Hepatic stellate cell (primary cell): ENCODE measurements at places on chromosomes 5 and 9.

DNA sequence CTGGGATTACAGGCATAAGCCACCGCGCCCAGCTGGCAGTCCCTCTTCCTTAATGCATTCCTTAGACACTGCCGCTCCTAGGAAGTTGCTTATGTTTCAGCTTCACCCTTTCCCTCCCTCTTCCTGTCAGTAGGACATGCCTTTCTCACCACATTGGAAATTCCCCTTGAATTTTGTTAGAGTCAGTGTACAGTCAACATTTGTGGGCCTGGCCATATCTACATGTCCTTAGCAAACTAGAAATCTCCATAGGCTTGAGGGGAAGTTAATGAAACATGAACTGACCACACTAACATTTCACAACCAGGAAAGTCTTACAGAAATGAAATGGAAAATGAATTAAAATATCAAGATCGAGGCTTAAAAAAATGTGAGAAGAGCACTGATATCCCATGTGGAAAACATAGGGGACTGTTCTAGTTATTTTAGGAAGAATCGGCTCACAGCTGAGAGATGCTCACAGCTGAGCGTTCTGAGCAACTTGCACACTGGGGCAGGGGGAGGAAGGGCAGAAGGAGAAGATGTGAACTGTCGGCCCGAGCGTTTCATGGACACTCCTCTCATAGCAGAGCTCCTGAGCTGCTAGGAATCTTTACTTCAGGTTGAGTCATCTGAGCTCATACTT lies 21.1 kb upstream of the LVRN start:
- peak; percentile 78 for DNase-seq

DNA sequence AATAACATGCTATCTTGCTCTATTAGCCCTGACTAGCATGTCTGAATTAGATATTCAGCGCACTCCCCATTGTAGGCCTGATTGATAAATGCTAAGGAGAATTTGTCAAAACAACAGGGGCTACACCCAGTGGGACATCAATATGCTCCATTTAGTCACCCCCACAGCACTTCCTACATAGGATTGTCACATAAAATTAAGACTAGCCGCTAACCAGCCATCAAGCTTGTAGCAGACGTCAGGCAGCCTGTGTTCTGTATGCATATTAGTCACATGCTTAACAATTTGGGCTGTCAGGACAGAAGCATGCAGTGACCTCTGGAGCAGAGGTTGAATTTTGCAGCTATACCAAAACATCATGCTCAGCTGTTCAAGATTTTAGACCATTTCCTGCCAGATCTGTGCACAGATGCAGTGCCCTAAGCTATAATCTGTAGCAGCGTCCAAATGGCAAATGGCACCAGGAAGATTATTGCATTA lies 197.4 kb upstream of the ISL1 start:
- DNase-seq = no peak

- no peak for DNase-seq
These were observed 20.3 kb downstream of the MFAP3 start for GRCh38 chr5:154059039-154059430.

GRCh38 chr5:135454946-135455345 lies 2.8 kb upstream of the TIFAB start:
- DNase-seq = no peak

GRCh38 chr5:9279774-9280173 lies 266.1 kb downstream of the SEMA5A start:
- DNase-seq = no peak

DNA sequence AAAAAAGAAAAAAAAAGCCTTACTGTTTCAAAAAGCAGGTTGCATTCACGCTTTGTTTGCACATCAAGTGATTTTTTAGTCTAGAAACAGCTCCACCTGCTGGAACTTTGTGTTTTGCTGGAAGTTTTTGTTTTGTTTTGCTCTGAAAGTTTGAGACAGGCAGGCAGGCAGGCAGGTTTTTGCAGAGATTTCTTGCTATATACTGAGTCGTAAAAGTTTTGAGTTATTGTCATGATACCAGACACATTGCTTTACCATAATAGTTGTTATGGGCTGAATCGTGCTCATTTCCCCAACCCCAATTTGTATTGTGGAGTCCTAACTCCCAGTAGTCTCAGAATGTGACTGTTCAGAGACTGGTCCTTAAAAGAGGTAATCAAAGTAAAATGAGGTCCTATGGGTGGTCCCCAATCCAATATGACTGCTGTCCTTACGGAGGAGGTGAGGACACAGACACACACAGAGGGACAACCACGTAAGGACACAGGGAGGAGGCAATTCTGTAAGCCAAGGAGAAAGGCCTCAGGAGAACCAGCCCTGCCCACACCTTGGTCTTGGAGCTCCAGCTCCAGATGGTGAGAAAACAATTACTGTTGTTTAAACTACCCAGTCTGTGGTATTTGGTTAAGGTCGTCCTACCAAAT lies 20.9 kb downstream of the OR2Y1 start:
- DNase-seq = peak; percentile 20

DNA sequence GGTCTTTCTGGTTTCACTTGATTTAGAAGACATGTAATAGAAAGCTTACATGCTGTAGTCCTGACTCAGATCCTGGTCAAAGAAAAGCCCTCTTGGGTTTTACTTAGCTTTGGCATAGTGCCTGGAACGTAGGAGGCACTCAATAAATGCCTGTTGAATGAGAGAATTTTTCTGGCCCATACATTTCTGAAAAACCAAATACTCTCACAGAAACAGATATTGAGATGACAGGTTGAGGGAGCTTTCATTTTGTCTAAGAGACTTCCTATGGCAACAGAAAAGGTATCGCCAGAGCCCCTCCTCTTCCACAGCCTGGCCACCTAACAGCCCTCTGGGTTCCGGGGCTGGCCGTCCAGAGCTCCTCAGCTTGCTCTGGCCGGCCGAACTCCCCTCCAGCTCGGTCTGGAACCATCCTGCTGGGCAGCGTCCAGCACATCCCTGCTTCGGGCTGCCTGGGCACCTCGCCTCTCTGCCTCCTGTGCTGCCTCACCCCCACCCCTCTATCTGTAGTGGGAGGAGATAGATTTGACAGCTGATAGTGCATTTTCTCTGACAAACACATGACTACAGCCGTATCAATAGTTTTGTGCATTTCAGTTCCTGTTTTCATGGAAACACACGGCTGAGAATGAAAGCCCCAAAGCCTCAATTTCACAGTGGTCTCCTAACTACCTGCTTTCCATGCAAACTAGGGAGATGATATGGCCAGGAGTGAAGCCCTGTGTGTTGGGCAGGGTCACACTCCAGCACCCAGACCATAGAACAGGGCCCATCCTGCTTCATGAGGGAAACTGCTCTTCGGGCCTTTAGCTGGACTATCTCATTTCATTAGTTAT lies 1.1 kb downstream of the IL4 start:
- DNase-seq = peak; percentile 96
